ENCODE measurements at places on chromosomes 13 and 19.

DNA sequence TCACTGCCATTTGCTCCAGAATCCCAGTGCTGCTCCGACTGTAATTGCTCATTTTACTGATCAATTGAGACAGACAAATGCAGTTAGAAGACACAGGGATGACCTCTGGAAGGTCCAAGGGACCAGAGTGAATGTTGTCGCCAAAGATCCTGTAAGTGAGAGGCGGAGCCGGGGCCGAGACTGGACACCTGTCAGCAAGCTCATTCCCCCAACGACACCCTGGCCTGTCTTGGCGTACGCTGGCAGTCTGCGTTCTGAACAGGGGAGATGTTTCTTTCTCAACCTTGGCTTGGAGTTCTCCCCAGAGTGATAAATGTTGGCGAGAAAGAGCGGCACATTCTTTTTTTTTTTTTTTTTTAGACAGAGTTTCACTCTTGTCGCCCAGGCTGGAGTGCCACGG, 24.2 kb downstream of the GADD45B start:
- no peak for DNase-seq

DNA sequence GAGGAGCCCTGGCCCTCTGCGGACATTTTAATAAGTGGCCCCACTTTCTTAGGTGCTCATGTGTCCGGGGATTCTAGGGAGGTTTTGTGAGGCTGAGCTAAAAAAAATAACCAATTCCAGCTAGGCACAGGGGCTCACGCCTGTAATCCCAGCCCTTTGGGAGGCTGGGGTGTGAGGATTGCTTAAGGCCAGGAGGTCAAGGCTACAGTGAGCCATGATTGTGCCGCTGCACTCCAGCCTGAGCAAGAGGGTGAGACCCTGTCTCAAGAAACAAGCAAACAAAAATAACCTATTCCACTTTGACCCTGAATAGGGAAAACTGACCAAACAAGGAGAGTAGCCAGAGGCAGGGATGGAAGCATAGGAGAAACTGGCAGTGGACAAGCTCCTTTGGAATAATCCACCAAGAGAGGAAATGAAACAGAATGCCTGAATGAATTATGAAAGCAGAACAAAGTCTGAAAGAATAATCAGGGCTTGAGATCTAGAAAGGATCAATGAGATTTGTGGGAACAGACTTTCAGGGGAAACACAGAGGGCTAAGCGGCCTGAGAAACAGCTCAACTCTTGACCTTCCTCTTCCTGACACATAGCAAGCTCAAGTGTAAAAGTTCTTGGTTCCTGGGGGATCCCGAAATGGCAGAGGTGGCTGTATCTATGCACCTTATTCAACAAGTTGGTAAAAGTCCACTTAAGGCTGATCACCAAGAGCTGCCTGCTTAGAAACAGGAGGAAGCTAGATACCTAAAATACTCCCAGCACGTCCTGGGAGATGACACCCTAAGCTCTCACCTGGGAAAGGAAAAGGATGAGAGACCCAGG, 30.1 kb upstream of the FFAR2 start:
- DNase-seq, result no peak

DNA sequence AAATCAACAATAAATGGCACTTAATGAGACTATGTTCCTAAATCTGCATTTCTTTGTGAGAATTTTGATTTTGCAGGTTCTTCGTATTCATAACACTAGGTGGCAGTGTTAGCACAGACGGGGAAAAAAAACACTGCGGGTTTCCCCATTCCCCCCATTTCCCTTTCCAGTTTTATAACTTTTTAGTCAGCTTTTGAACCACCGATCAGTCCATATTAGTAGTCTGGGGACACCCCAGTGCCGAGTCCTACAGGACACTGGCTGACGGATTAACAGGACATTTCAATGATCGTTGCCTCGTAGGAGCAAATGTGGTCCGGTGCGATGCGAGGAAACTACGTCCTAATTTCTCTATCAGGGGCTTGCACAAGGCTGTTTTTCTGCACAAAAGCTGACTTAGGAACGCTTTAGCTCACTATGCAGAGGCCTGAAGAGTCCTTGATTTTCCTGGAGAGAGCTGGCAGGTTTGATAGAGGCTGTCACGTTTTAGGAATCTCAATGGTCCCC, 234.3 kb downstream of the LMO7 start:
- no peak for DNase-seq

GRCh38 chr13:73090116-73090822, 31.5 kb downstream of the KLF5 start:
- DNase-seq, result no peak

- no peak for DNase-seq
These were observed 1.1 kb downstream of the FOXO1 start for GRCh38 chr13:40665126-40666044.

DNA sequence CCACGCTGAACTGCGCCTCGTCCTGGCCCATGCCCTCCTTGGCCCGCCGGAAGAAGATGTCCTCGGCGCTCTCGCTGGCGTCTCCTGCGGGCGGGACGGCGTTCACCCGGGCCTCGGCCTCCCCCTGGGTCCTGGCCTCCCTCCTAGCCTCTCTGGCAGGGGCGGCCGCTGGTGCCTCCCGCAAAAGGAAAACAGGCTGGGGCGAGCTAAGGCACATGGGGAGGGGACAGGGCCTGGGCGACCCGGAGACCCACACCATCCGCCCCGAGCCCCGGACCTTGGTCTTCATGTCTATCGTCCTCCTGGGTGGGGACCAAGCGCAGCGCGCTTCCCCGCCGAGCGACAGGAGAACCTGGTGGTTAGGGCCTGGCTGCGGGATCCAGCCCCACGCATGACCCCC, 5.7 kb upstream of the TBXA2R start:
- DNase-seq, result no peak

DNA sequence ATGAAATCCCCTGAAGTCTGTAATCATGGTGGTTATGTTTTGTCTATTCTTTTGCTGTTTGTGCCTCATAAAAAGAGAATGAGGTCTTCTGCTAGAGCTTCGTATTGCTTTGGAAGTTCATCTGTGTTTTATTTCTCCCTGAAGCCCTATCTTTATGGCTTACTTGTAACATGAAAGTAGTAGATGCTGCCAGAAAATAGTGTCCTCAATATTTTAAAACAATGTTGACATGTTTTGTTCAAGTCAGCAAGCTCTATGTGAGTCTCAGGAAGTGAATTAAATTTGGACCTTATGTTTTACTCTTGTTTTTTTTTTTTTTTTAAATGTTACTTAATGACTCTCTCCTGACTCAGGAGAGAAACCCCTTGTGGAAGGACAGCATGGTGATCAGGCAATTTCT, 130.5 kb downstream of the B3GLCT start:
- no peak for DNase-seq

All from thoracic aorta (tissue), 2 donors.